Mucosa of descending colon (tissue), 3 donors: ENCODE measurements at places on chromosomes 5 and 9. TPM values are rescaled to one million over a fixed set of nuclear protein-coding genes. Genes with fewer than 3 reads are reported as not detected.

The RIMOC1 gene
- 21.9 TPM for total RNA-seq

DNA sequence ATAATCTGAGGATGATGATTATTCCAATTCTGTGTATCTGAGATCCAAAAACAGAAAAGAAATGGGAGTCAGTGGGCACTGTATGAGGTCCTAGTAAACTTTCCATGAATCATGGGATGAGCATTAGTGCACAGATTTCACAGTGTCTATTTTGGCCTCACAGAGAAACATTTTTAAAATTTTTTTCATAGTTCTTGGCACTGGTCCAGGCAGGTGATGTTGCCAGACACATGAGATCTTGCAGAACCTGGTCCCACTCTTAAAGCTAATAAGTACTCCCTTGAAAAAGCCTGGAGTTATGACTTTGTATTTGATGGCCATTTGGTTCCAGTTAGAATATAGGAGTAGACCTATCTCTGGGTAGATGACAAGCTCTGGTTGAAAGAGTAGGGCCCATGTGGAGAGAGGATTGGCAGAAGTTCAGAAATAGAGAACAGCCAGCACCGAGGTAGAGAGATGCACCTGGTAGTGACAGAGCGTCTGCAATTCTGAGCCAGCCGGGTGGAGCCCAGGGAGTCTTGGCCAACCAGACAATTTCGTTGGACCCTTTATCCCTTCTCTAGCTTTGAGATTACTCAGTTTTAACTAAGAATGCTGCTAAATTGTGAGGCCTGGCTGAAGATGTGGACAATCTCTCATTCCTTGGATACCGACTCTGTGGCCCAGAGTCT lies 6.3 kb upstream of the TNFSF15 start:
- no peak for DNase-seq

DNA sequence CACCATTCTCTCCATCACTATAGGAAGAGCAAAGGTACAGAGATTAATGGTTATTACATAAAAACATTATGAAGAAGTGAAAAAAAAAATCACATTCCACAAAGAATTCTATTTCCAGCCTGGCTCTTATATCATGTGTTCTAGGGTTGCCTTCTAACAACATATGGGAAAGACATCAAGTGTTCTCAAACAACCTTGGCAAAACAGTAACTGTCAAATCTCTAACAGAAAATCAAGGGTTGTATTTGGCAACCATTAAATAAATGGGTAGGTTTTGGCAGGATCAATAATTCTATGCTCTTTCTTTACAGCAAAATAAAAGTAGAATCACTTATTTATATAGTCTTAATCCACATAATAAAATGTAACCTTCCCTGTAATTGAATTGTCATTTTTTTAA lies 728.9 kb downstream of the MAT2B start:
- DNase-seq: no peak

DNA sequence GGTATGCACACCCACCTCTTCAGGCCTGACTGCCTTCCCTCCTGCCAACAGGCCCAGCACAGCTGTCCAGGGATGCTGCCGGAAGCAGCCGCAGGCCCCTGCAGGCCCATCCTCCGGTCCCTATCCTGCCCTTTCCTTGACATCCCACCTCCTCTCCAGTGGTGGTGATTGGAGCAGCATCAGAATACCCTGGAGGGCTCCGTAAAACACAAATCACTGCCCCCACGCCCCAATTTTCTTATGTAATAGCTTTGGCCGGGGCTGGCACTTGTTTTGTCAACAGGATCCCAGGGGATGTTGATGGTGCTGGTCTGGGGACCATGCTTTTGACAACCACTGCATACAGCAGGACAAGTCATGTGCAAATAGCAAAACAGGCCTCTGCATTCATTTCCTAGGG lies 274.5 kb downstream of the GADD45G start:
- no peak for DNase-seq
